ENCODE measurements at places on chromosomes 1 and 21.

DNA sequence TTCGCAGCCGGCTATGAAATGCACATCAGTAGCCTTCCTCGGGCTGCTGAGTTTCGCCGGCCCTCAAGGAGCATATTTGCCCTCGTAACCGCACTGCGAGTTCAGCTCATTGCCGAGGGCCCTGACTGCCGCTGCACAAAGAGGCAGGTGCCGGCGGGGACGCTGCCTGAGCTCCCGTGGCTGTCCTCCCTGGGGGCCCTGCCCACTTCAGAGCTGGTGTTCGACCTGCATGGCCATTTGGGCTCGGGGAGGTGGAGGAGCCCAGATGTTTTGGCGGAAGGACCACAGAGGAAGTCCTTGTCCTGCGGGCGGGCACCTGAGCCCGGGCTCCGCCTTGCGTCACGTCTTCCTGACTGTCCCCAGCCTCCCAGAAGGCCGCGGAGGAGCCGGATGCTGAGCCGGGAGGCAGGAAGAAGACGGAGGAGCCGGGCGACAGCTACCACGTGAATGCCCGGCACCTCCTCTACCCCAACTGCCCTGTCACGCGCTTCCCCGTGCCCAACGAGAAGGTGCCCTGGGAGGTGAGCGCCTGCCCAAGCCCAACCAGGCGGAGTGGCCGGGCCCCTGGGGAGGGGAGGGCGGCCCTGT lies 29.9 kb upstream of the LRRC3 start:
- no peak for DNase-seq

- no peak for DNase-seq
Observed at GRCh38 chr1:116667575-116668105, at the start of gene IGSF3. Gene IGSF3 (minus strand): TSS chr1:116667733. CDS start chr1:116666326, 1,407 bp downstream.

DNA sequence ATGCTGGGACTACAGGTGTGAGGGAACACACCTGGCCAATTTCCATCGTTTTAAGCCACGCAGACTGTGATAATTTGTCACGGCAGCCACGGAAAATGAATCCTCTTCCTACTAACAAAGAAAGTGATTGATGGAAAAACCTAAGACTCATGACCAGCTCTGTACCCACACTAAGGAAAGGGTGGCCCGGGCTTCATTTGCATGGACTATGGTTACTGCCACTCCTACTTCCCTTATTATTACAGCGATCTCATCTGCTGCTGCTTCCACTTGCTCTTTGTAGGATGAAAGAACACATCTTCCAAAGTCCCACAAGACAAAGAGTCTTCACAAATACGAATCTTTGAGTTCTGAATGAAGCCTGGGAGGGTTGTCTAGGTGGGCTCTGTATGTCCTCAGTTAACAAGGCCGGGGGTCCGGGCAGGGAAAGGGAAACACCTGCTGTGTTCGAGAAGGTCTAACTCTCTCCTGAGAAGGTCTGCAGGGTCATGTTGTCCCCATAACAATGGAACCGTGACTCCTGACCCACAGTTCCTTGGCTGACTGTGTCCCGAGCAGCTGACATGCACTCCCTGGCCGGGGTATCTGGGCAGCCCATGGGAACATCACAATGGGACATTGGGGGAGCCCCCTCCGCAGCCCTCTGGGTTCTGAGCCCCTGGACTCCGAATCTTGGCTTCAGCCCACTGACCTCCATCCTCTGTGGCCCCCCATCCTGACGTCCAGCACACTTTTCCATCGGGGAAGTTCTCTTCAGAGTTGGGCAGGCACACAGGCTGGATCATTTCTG lies 13.3 kb upstream of the TFF1 start:
- DNase-seq: no peak

- DNase-seq: no peak
Observed at GRCh38 chr1:26862781-26863684, at the start of gene SFN. Gene SFN (plus strand): TSS chr1:26863149. CDS start chr1:26863213, 64 bp downstream.

DNA sequence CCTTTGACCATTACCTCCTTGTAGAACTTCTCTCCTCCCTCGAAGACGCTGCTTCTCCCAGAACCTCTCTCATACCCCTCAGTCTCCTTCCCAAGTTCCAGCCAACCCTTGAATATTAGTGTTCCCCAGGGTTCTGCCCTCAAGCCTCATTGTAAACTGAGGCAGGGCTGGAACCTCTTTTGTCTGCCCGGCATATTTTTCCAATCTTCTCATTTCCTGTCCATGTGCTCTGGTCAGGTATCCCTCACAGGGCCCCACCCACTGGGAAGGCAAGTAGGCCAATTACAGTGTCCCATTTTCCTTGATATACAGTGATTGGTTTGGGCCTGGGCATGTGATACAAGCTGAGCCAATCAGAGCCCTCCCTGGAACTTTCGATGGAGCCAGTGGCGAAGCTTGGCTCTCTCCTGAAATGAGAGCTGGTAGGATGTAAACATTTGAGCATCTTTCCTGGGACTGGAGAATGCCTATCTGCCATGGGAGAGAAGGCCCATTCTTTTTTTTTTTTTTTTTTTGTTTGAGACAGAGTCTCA lies 57.1 kb upstream of the ID3 start:
- DNase-seq: no peak

DNA sequence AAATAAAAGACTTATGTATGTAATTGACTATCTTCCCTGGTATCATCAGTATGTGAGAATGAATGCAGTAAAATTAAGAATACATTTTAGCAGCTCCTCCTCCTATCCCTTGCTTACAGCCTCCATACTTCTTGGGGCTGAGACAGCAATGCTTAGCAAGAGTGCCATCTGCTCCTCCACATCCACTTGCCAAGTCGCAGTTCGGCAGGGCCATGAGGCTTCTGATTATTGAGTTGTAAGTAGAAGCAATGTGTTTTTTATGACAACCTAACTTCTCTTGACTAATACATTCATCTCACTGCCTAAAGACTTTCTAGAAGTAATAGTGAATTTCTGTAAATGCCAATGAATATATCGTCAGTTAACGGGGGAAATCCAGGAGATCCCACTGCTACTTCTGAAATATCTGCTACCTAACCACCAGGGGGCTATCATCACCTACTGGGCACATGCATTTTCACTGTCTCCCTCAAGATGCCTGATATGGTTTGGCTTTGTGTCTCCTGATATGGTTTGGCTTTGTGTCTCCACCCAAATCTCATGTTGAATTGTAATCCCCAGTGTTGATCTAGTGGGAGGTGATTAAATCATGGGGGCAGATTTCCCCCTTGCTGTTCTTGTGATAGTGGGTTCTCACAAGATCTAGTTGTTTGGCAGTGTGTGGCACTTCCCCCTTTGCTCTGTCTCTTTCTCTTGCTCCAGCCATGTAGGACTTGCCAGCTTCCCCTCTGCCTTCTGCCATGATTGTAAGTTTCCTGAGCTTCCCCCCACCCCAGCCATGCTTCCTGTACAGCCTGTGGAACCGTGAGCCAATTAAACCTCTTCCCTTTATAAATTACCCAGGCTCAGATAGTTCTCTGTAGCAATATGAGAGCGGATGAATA lies 59.6 kb downstream of the EXTL2 start:
- DNase-seq: peak; percentile 6

DNA sequence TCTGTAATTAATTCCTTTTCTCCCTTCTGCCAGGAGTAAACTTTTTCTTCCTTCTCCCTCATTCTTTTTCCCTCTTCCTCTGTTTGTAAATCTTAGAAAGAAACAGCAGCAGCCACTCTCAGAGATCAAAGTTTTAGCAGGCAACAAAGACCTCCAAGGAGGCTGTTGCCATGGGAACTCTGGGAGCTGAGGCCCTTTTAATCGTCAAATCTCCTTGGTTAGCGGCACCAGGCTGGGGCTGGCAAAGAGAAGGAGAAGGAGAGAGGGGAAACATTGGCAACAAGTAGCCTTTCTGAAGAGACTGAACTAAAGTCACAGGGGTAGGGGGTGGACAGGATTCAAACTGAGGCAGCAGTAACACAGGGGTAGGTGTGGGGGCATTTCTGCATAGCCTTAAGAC lies 25.2 kb downstream of the ILDR2 start:
- no peak for DNase-seq

GRCh38 chr1:236066054-236066453 lies 1.2 kb upstream of the NID1 start:
- DNase-seq: no peak

DNA sequence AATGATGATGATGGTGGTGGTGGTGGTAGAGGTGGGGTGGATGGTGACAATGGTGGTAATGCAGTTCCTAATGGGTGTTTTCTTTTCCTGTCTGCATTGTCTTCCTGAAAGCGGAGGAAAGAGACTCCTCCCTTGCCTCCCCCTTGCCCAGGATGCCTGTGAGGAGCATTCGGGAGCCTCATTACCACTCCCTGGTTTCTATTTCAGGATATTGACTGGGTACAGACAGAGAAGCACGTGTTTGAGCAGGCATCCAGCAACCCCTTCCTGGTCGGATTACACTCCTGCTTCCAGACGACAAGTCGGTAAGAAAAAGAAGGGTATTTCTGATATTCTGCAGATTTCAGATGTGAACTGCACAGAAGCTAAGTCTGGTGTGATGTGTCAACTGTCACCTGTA lies 38.8 kb downstream of the FAAP20 start:
- no peak for DNase-seq

DNA sequence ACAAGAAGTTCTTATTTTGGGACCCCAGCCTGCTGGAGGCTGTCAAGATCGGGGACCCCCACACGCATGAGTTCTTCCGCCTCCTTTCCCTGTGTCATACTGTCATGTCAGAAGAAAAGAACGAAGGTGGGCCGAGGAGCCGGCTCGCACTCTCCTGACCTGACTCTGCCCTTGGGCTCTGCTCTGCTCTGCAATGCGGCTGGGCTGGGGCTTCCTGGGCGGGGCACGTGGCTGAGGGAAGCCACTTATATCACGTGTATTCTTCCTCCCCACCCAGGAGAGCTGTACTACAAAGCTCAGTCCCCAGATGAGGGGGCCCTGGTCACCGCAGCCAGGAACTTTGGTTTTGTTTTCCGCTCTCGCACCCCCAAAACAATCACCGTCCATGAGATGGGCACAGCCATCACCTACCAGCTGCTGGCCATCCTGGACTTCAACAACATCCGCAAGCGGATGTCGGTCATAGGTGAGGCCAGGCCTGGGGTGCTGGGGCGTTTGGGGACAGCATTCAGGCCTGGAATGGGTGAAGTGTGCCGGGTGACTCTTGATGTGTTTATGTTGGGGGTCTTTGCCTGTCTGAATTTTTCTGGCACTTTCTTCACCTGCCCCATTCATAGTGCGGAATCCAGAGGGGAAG lies 17.6 kb downstream of the ATP8B2 start:
- no peak for DNase-seq

DNA sequence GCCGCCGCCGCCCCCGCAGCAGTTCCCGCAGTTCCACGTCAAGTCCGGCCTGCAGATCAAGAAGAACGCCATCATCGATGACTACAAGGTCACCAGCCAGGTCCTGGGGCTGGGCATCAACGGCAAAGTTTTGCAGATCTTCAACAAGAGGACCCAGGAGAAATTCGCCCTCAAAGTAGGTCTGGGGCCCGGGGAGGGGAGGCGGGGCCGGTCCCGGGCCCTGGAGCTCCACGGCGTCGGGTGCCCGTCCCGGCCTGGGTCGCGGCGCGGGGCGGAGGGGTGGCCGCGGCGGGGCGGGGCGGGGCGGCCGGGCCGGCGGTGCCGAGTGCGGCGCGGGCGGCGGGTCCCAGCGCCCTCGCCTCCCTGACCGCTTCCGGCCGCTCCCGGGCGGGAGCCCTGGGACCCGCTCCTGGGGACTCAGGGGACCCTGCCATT lies 646 bp downstream of the MAPKAPK2 start:
- no peak for DNase-seq

DNA sequence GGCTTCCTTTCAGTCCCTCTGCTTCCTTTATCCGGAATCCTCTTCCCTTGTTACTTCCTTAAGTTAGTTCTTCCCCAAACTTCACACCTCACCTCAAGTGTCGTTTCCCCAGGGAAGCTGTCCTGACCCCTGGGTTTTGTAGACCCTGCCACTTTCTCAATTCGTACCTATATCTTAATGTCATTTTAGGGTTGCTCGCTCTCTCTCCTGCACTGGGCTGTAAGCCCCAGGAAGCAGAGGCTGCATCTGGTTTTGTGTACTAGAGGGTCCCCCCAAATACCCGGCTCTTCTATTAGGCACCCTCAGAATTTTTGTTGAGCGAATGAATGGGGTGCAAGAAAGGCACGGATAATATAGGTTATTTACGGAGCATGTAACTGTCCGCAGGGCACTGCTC lies 603 bp upstream of the OPRD1 start:
- DNase-seq: no peak

DNA sequence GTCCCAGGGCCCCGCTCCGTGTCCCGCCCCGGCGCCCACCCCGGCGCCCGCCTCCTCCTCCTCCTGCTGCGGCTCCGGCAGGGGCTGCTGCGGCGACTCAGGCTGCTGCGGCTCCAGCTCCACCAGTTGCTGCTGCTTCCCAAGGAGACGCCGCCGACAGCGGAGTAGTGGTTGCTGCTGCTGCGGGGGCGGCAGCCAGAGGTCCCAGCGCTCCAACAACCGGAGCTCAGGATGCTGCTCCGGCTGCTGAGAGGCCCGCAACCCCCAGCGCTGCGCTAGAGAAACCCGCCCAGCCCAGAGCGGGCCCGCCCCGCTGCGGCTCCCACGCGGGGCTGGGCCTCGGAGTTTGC lies 1.1 kb downstream of the CRCT1 start:
- no peak for DNase-seq

All from DMS 273 treated with DMSO at 0.1 percent for 48 hours (cell line).